ENCODE measurements at places on chromosomes 4 and X.
A peak's percentile ranks its signal among the peaks of the same experiment; 100 is the strongest.

DNA sequence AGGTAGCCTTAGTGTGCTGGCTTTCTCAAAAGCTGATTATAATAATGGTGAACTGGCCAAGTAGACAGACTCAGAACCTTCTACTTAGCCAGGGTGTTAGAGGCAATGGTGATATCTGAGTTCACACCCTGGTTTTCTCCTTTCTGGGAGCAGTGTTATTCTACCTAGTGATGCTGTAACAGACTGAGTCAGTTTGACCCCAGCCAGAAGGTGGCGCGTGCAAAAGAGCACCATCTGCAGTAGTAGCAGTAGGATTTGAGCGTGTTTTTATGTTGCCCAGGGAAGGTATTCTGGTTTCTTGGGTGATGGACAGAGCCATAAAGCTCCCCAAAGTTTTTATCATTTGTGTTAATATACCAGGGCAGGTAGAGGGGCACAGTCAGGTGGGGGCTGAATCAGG, 143.8 kb upstream of the CPXCR1 start:
- no peak for DNase-seq

DNA sequence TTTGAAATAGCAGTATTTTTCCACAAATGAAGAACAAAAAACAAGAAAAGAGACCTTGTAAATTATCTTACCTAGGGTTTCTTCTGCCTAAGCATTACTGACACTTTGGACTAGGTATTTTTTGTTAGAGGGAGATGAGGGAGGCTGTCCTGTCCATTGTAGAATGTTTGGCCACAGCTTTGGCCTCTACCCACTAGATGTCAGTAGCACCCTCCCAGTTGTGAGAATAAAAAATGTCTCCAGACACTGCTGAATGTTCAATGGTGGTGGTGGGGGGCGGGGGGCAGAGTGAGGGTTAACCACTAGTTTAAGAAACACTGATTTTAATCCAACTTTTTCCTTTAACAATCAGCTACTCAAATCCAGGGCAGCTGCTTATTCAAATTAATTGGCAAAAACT, 25.8 kb downstream of the OTUD4 start:
- peak; percentile 61 for DNase-seq

DNA sequence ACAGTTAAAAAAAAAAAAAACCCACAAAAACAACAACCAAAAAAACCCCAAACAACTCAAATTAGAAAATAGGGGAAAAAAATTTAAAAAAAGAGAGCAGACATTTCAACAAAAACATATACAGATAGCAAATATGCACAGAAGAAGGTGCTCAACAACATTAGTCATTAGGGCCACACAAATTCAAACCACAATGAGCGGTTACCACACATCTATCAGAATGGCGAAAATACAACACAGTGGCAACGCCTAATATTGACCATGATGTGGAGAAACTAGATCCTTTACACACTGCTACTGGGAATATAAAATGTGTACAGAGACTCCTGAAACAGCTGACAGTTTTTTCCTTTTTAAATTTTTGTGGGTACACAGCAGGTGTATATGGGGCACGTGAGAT, 19.4 kb downstream of the LYAR start:
- no peak for DNase-seq

DNA sequence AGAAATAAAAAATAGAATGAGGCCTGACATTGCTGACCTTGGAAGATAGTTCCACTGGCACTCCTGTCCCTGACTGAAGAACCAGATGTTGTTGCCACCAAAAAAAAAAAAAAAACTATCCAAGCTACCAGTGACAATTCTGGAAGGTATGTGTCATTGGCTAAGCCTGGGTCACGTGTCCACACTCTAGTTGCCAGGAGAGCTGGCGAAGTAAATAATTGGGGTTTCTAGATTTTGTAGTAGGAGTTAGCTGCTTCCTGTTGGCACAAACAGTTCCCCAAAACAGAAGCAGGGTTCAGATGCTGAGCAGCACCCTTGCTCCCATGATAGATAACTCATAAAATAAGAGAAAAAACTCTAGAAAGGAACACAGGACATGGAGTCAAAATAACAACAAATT, 20.5 kb downstream of the MND1 start:
- no peak for DNase-seq

GRCh38 chrX:1657367-1658070, 42.7 kb downstream of the ASMT start:
- DNase-seq = no peak

Measured in MM.1S (cell line).